ENCODE measurements at places on chromosomes 12 and 14. TPM values are rescaled to one million over a fixed set of nuclear protein-coding genes. Genes with fewer than 3 reads are reported as not detected.
A peak's percentile ranks its signal among the peaks of the same experiment; 100 is the strongest.

KRT77 gene
- total RNA-seq: not detected

ZDHHC22 gene
- not detected for total RNA-seq

- H3K4me3 ChIP-seq: no peak overlapping the region
- H3K36me3 ChIP-seq: no peaks in the 10 kb centered on the region
- DNase-seq: no peak
- H3K27me3 ChIP-seq: no peaks in the 10 kb centered on the region
- no peaks in the 10 kb centered on the region for H3K4me1 ChIP-seq
Measured at GRCh38 chr12:24398605-24399004, 449.1 kb upstream of the SOX5 start.

- H3K36me3 ChIP-seq: no peaks in the 10 kb centered on the region
- H3K4me3 ChIP-seq: peak overlapping the region; percentile 17
- H3K27ac ChIP-seq: peak overlapping the region; percentile 25
- no peaks in the 10 kb centered on the region for H3K27me3 ChIP-seq
- no peak for DNase-seq
Measured at GRCh38 chr12:6430124-6430989, 14.4 kb upstream of the CD27 start.

- peaks cover 11% of the 10 kb centered on the region for H3K36me3 ChIP-seq
- no peak overlapping the region for H3K27ac ChIP-seq
- H3K4me1 ChIP-seq: peaks cover 6% of the 10 kb centered on the region
- no peak for DNase-seq
- no peak overlapping the region for H3K4me3 ChIP-seq
- H3K27me3 ChIP-seq: no peaks in the 10 kb centered on the region
Measured at GRCh38 chr12:120102189-120103043, 14.1 kb downstream of the RAB35 start.

- no peak for DNase-seq
- H3K4me1 ChIP-seq: peaks cover 8% of the 10 kb centered on the region
- no peaks in the 10 kb centered on the region for H3K36me3 ChIP-seq
- H3K27ac ChIP-seq: no peak overlapping the region
- H3K4me3 ChIP-seq: no peak overlapping the region
Measured at GRCh38 chr14:92439537-92440344, 73.8 kb upstream of the RIN3 start.
